ENCODE measurements at places on chromosomes 3 and 15.

DNA sequence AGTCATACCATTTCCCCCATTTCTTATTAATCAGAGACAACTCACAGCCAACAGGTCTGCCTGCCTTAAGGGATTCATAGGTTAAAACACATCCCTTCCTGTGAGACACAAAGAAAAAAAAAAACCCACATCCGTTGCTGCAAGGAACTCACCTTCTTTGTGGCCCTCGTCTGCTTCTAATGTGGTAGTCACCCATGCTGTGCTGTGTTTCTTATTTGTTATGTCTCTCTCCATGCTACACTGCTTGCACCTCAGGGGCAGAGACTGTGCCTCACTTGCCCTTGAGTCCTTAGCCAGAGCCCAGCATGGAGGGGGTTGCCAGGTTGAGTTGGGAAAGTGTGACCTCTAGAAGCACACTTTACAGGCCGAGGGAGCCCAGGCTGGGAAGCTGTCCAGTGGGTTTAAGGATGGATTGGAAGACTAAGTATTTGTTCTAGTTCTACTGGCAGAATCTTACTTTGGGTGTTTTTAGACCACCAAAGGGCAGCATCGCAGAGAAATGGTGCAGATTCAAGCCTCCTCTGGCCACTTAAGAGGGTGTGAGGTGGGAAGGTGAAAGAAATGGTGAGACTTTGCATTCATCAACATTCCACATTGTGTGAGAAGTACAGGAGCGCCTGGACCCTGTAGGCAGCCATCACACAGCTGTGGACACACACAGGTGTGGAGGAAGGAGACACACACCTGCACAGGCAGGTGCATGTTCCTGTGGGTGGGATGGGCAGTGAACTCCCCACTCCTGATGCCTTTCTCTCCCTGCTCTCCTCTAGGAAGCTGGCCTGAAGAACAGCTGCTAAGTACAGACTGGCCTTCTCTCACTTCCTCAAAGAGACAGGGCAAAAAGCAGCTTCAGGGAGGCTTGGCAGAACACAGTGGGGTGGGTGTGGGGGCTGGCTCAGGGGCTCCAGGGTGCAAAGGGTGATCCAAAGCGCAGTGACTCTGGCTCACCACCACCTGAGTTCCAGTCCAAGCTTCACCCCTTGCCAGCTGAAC, 48.8 kb downstream of the GLB1 start:
- DNase-seq: no peak

- no peak for DNase-seq
Observed at GRCh38 chr3:11789412-11789811, 57.3 kb downstream of the TAMM41 start.

GRCh38 chr15:67011617-67012005, 53.8 kb upstream of the SMAD3 start:
- DNase-seq: no peak

DNA sequence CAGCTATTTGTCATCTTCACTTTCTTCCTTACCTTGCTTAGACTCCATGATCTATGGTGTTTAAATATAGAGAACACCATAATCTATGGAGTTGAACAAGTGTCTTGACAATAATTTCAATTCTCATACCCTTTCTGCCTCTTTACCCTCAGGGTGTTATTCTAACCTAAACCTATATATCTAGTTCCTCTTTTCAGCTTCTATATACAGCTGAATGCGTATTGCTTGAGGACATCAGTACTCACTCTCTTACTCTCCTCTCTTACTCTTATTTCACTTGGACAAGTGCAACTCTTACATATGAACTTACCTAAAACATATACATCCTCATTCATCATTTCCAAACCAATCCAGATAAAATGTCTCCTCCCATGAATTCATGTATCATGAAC, 187.1 kb downstream of the RAP2B start:
- no peak for DNase-seq
